ENCODE measurements at places on chromosomes 6 and 20.
A peak's percentile ranks its signal among the peaks of the same experiment; 100 is the strongest.

DNA sequence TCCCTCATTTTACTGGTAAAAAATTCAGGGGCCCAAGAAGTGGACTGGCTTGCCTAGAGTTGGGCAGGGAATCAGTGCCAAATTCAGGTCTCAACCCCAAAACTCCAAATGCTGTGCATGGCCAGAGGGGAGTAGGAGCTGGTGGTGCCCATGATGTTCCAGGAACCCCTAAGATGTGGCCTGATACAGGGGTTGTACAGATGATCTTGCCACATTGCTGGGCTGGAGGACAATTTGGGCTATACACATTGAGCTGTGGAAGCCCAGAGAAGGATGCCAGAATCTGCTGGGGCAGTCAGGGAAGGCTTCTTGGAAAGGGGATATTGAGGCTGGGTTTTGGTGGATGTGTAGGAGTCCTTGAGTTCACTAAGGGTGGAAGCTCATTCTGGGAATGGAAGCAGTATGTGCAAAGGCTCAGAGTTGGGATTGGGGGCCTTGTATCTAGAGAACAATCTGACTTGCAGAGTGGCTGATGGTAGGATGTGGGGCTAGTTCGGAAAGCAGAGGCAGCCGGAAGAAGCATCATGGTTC lies 38.0 kb upstream of the APCDD1L start:
- DNase-seq, result peak; percentile 16

GRCh38 chr6:117265410-117266256 lies at the start of gene VGLL2:
VGLL2 (plus strand) TSS chr6:117265558; CDS start chr6:117265764, 206 bp downstream.
- no peak for DNase-seq

DNA sequence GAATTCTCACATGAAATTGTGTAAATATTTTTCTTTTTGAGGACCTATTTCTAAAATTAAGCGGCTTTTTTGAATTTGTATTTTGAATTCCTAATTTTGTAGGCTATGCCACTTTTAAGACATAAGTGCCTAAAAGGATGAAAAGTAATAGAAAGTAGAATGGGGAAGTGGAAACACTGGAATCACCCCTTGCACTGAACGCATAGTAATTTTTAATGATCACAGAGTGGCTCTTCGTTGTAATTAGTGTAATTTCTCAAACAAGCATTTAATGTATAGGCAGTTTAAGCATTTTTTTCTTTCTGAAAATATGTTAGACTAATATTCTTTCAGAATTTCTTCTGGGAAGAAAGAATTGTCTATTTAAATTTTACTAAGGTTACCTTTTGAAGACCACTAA lies 73.2 kb downstream of the ARID1B start:
- DNase-seq, result no peak

DNA sequence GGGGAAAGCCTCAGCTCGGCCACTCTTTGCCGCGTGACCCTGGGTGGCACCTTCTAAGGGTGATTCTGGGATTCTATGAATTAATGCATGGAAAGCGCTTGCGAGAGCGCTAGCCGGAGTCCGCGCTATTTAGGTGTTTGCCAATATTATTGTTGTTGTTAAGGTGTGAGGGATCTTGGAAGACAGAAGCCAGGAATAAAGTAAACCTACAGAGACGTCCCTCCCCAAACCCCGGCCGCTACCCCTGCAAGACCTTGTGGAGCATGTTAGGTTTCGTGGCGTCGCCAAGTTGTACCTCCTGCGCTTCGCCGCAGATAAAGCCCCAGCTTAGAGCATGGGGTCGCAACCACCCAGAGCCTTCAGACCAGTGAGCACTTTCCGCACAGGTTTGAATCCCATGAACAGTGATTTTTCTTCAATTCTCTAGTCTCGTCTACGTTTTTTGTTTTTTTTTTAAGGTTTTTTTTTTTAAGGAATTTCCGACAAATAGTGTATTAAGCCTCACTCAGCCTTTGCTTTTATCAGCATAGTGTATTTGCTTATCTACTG lies 16.9 kb upstream of the ZSCAN9 start:
- no peak for DNase-seq

DNA sequence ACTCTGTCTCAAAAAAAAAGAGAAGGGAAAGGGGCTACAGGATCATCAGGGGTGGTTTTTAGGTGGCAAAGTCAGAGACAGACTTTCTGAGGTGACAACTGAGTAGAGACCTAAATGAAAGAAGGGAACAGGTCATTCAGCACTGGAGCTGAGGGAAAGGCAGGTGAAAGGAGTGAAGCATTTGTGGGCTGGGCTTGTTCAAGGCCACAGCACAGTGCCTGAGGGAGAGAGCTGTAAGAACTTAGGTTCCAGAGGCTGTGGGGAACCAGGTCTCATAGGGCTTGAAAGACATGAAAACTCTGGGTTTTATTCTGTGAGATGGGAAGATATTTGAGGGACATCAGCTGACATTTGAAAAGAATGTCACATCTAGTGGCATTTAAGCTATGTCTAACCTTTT lies 20.8 kb downstream of the KATNA1 start:
- DNase-seq, result no peak

- DNase-seq, result no peak
These were observed 4.4 kb downstream of the SMLR1 start for GRCh38 chr6:130831607-130832006.

GRCh38 chr6:109165392-109165974 lies 70.2 kb downstream of the CEP57L1 start:
- DNase-seq, result peak; percentile 56

- no peak for DNase-seq
These were observed 37.7 kb downstream of the INSM1 start for GRCh38 chr20:20405623-20406022.

DNA sequence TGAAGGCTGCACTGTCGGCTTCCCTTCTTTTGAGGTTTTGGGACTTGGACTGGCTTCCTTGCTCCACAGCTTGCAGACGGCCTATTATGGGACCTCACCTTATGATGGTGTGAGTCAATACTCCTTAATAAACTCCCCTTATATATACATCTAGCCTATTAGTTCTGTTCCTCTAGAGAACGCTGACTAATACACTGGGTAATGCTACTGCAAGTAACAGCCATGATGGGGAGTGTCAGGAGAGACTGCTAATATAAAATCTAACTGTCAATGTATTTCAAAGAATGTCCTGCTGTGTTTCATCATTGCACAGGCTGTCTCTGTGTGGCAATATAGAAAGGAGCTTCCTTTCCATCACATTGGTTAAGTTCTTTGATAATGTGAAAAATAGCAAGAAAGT lies 57.7 kb upstream of the UST start:
- DNase-seq, result no peak

DNA sequence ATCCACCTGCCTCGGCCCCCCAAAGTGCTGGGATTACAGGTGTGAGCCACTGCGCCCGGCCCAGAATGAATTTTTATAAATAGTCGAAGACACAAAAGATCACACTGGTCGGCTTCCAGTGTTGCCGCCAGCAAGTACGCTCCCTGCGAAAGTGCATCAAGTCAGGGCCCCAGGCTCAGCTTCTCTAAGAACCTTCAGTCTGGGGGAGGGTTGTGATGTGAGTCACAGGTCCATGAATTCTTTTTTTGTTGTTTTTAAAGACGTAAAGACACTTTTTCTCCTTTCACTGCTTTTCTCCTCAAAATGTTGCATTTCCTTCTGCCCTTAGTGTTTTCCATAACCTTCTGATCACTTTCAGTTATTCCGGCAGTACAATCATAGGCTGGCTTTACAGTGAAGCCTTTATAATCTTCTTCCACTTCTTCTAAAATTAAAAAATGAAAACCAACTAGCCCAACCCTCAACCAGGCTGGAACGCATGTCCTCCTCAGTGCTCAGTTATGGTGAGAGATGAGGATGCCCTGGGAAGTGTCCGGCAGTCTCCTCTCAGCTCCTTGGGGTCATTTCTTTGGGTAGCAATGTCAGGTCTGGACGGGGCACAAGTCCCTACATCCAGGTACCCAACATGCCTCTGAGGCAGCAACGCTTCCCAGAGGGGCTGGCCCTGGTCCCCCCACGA lies 66.6 kb downstream of the CSE1L start:
- peak; percentile 10 for DNase-seq

DNA sequence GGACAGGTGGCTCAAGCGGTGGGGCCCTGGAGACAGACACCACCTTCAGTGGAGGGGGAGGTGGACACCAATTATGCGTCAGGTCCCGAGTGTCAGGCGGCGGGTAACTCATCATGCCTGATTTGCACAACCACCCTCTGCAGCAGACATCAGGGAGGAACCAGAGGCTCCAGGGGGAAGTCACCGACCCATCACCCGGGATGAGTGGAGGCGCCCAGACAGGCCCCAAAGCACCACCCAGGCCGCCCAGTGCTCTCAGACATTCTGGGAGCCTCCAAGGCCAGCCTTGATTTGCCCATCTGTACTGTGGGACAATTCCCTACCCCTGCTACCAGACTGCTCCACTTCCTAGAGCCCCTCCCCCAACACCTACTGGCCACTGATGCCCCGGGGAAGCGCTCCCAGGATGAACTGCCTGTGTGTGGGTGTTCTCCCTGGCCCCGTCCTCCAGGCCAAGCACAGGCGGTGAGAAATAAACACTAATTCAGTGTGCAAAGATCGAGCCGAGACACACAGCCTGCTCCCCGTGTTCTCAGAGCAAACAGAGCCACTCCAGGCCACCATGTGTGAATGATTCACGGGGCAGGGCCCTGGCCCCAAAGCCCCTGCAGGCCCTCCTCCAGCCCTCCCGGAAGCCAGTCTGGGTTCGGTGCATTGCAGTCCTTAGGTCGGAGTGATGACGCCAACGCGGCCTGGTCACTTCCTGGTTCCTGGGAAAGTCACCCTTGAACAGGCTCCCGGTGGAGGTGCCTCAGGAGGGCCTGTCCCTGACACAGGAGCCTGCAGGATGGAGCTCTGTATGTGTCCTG lies 107.2 kb downstream of the ASXL1 start:
- DNase-seq, result peak; percentile 87

DNA sequence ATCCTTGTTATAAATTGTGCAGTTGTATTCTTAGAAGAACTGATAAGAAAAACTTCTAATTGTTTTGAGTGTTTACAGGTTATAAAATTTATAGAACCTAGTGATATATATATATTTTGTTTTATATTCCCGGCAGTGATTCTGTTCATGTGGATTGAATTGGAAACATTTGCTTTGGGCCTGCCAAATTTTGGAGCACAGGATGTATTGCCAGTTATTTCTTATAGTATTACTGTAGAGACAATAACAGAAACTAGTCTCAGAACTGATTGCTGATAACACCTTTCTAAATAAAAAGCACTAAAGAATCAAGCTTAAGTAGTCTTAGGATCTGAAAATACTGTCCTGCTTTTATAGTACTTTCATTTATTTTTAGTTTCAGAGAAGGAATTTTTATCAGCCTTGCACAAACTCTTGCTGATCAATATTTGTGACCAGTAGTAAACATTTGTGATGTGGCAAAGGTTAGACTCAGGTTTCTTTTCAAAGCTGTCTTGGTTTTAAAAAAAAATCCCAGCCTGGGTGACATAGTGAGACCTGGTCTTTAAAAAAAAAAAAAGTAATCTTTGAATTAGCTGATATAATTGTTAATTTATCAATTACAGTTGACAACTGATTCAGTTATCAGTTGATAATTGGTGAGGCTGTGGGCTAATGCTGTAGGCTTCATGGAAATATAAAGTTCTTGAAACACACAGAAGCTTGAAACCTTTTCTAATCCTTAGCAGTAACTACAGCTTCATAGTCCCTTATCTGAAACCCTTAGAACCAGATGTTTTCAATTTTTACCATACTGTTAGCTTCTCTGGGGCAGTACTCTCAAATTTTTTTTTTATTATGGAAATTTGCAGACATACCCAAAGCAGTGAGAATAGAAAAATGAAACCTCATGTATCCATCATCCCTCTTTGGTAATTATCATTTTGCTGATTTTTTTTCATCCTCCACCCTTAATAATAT lies 42.4 kb downstream of the RNGTT start:
- no peak for DNase-seq

GRCh38 chr6:159953091-159953601 lies 15.7 kb upstream of the IGF2R start:
- no peak for DNase-seq

- DNase-seq, result no peak
These were observed 134.6 kb upstream of the NEDD9 start for GRCh38 chr6:11366934-11367637.

DNA sequence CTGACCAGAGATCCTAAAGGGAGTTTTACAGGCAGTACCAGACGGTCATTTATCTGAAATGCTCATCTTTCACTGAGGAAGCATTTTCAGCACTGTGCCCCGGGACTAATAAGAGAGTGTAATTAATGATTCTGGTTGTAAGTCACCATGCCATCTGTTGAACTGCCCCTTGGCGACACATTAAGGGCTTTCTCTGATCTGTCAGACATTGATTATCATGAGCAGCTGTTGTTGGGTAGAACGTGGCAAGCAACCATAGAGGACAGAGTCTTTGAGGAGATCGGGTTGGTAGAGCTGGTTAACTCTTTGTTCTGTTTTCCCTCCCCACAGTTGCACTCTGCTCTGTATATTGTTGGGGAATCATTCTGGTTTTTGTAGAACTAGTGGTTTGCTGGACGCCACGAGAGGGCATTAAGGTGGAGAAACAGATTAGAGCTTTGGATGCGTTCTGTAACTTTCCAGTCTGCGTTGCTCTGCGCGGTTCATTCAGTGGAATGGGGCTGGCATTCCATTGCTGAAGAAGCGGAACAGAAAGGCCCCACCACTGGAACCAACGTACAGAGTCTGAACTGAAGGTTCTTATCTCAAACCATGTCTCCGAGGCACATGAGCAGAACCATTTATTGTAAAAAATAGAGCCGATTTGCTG lies 34.3 kb downstream of the RPRD1B start:
- DNase-seq, result no peak

DNA sequence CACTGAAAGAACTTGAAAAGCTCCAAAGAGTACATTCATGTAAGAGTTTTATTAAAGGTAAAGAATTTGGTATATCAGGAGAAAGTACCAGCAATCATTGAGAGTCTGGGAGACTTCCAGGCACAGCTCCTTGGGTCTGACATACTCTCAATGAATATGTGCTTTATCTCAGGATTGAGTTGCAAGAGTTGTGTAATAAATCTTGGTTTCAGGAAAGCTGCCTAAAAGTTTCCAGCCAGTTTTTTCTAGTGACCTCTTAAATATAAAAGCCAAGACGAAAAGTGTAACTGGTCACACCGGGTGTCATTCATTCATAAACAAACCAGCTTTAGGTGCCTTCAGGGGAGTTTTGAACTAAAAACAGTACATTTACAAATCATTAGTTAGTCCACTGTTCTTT lies 21.6 kb upstream of the GJA1 start:
- no peak for DNase-seq

DNA sequence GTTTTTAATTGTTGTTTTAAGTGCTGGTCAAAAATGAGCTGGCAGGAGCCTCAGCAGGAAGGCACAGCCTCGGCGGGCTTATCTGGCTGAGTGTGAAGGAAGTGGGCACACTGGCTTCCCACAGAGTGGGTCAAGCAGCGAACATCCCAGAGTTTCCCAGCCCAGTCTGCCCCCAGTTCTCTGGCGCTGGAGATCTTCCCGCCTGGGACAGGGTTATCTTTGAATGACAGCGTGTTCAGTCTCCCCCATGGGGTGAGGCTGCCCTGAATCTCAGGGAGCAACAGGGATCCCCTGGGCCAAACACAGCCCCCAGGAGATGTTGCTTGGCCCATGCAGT lies 122.2 kb upstream of the PTPN1 start:
- no peak for DNase-seq

GRCh38 chr6:138404666-138405337 lies 779 bp downstream of the HEBP2 start:
- DNase-seq, result no peak

- peak; percentile 79 for DNase-seq
These were observed 281.7 kb upstream of the PRDM1 start for GRCh38 chr6:105804424-105804823.
